SK-MEL-5 (cell line): ENCODE measurements at places on chromosomes 5 and 9. TPM values are rescaled to one million over a fixed set of nuclear protein-coding genes. Genes with fewer than 3 reads are reported as not detected.

ANKRD31 gene
- total RNA-seq, result 0.69 and 0.75 TPM in 2 replicates

GRCh38 chr5:58965677-58966414, 383.0 kb downstream of the RAB3C start:
- no peak for DNase-seq

SLC38A9 gene
- total RNA-seq, result 33.1 and 44.0 TPM in 2 replicates

DNA sequence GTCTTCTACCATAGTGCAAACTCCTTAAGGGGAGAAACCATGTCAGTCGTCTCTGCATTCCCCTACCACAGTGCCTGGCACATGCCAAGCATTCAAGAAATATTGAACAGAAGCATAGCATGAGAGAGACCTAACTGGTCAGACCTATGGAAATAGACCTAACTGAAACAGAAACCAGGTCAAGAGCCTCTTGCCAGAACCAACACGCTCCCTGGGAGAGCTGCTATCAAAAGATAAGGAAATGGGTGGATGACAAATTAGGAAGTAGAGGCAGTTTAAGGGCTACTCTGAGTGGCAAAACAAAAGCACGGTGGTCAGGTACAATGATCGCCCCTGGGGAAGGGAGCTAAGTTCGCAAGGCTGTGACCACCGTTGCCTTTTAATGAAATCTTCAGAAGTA, 66.0 kb upstream of the SMIM15 start:
- no peak for DNase-seq

DNA sequence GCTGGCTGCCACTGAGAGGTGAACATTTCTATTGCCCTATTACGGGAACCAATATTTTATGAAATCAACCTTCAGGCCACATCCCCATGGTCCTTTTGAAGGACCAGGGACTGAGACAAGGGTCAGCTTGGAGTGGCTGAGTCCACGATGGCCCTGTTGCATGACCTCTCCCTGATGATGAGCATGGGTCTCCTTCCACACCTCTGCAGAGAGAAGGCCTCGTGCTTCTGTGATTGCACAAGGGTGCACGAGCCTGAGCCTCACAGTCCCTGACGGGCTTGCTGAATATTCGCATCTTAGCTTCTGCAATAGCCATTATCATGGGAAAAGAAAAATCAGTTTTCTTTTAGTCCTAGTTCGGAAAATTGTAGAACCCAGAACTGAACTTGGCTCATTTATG, 255.0 kb upstream of the IRX2 start:
- no peak for DNase-seq

- DNase-seq, result no peak
Measured at GRCh38 chr9:91658513-91659105, 235.0 kb upstream of the NFIL3 start.

- peak; percentile 78 for DNase-seq
Measured at GRCh38 chr9:137176302-137177182, 4.7 kb upstream of the TMEM210 start.

GRCh38 chr9:124183772-124184171, 74.0 kb upstream of the NEK6 start:
- DNase-seq, result no peak

GRCh38 chr5:71522151-71522550, 65.0 kb upstream of the MCCC2 start:
- no peak for DNase-seq

GRCh38 chr5:168132241-168132641, 159.2 kb upstream of the WWC1 start:
- DNase-seq, result no peak

ZNF366 gene
- total RNA-seq, result 0.03 TPM in 1 of 2 replicates, not detected in the other

DNA sequence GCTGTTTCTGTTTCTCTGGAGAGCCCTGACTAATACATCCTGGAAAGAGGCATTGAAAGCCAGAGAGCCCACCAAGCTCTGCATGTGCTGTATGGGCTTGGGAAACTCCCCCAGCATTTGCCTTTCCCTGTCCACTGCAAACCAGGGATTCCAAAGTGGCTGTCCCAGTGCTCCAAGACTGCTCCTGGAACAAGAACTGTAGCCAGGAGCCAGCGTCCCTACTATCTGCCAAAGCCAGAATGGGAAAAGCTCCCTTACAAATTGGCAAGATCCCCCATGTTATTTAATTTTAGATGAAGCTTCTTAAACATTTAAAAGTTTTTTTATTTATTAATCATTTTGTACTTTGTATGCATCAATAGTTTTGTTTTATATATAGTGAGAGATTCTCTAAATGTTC, 263.2 kb downstream of the GABRB2 start:
- no peak for DNase-seq

CHSY3 gene
- 7.5 and 7.8 TPM in 2 replicates for total RNA-seq

SPINK13 gene
- 0.50 TPM in 1 of 2 replicates, not detected in the other for total RNA-seq

DNA sequence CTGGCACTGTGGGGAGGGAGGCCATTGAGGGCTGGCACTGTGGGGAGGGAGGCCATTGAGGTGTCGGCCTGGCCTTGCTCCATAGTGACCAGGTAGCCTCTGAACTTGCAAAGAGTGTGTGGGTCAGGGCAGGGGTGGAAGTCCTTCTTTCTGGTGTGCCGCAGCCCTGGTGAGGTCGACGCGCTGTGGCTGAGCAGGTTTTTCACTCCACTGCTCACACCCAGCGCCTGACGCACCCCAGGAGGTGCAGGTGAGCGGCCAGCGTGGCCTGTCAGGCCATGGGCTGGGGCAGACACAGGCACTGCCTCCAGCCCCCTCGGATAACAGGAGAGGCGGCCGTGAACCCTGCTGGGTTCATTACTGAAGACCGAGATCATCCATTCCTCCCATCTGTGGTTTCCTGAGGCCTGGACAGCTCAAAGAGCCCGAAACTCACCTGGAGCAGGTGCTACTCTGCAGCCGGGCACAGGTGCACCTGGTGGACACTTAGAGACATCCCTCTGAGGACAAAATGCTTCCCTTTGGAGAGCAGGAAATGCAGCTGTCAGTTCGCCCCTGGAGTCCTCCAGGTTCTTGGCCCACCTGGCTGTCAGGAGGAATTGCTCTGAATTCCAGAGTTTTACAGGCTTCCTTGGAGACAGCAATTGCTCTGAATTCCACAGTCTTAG, 32.4 kb downstream of the LHX3 start:
- DNase-seq, result no peak

GPX8 gene
- total RNA-seq, result 95.2 and 96.6 TPM in 2 replicates

DNA sequence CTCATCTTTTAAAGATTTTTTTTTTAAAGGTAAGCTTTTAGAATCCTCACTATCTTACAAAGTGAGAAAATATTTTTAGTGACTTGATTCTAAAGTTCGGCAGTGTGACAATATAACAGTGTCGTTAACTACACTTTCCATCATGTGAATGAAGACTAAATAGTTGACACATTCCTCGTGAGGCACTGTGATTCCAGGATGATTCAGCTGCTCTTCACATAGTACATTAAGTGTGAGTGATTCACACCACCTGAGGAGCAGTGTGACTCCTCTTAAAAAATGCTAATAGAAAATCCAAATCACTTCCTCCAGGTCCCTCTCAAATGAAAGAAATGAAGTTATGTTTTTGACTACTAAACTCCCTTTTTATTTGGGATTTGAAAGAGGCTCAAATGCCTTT, 589.5 kb downstream of the GABRG2 start:
- no peak for DNase-seq

- DNase-seq, result peak; percentile 73
Measured at GRCh38 chr9:69344459-69344858, 19.4 kb downstream of the ENTREP1 start.

SOX30 gene
- total RNA-seq, result not detected in 2 replicates

DNA sequence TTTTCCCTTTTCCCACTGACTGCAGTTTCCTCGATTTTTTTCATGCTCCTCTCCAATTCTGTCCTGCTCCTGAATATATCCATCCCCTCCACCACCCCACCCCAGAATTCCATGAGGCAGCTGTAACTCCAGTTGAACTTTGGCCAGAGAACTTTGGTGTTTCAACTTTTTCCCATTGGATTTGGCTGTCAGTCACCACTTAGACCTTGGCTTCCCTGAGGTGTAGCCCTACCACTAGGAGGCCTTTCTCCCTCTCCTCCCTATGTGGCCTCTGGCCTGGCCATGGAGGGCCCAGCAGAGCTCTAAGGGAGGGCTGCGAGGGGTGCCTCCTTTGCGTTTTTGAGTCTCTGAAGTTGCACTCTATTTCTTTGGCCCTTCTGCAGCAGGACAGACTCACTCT, 261.3 kb downstream of the PIK3R1 start:
- peak; percentile 60 for DNase-seq

GLRA1 gene
- total RNA-seq, result not detected in 2 replicates

NR6A1 gene
- 7.8 and 8.0 TPM in 2 replicates for total RNA-seq

- no peak for DNase-seq
Measured at GRCh38 chr9:88017096-88017495, 42.8 kb upstream of the CDK20 start.

DNA sequence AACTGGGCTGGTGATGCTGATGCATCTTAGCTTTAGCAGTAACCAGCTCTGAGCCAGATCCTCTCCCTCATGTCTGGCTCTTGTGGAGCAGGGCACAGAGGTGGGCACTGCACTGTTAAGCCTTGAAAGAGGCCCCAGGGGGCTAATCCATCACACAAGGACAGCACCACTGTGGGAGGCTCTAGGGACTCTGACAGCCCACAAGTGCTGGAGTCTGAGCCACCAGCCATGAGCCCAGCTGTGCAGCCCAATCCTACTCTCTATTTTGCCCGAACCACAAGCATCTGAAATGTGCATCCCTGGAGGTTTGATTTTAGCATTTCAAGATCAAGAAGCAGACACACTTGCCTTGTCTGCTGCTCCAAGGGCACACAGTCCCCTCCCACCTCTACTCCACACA, 407.1 kb upstream of the TRPC7 start:
- no peak for DNase-seq

FGD3 gene
- 0.08 and 0.13 TPM in 2 replicates for total RNA-seq

GRCh38 chr5:103120607-103121200, 603 bp downstream of the PPIP5K2 start:
- DNase-seq, result peak; percentile 53

ENTREP1 gene
- total RNA-seq, result 2.7 and 3.1 TPM in 2 replicates

DNA sequence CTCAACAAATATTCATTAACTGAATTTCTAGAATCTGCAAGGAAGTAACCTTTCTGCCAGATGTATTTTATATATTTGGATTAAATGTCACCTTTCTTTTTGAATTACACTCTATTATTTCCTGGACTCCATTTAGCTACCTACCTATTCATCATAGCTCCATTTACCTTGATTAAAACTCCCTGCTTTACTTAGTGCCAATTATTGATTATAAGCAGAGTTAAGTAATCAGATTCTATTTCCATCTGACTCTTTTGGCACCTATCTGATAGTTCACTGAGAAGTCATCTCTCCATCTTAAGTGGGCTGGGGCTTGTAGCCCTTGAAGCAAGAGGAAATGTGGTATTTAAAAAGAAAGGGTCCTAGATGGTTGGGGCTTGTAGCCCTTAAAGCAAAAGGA, 88.6 kb downstream of the TRPM3 start:
- DNase-seq, result no peak

GRCh38 chr5:6085341-6085860, 292.9 kb downstream of the MED10 start:
- no peak for DNase-seq

GRCh38 chr5:174313615-174314014, 268.1 kb downstream of the NSG2 start:
- DNase-seq, result no peak
